NAMALWA (cell line): ENCODE measurements at places on chromosomes 4 and X.

DNA sequence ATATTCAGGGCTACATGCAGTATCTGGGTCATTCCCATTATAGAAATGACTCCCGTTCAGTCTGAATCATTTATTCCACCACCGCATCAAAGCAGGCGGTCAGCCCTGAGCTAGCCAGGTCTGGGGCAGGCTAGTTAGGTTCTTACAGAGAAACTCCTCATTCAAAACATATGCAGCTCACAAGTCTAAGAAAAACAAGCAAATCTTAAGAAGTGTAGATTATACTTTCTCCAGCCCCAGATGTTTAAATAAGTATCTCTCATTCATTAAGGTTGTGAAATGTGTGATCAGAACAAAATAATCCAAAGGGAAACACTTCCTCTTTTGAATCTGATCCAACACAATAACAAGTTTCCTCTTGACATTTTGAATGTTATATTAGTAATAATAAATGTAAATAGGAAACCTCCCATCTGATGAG is 441.9 kb downstream of the INPP4B start:
- no peak for DNase-seq

DNA sequence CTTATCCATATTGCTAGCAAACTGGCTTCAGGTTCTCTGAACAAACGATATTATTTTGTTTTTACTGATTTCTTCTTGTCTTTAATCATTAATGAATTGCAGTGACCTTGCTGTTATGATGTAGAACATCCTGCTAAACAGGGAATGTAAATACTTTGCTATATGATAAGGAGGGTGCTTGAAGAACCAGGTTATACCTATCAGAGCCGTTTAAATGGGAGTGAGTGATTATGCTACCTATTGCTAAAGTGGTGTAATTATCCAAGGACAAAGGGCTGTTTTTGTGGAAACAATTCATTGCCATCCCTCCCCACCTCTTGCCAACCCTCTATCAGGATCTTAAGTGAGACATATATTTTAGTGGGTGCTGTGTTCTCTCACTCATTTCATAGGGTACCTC is 788.9 kb downstream of the RPA4 start:
- no peak for DNase-seq

DNA sequence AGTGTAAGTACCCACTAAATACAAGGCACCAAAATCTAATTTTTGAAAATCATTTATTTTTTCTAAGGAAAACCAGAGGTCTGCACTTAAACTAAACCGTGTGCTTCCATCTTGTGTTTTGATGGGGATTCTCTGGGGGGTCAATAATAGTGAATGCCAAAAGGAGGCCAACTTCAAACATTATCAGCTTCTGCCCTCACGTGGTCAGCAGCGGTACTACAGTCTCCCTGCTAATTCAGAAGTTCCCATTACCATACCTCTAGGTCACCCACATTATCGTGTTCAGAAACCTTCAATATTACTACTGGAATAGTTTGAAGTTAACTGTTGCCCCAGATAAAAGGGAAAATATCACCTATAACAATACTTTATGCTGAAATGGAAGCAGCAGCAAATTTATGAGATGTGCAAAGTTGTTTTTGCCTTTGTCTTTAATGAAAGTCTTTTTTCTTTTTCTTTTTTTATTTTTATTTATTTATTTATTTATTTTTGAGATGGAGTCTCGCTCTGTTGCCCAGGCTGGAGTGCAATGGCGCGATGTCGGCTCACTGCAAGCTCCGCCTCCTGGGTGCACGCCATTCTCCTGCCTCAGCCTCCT is 17.3 kb downstream of the CTPS2 start:
- peak; percentile 70 for DNase-seq

DNA sequence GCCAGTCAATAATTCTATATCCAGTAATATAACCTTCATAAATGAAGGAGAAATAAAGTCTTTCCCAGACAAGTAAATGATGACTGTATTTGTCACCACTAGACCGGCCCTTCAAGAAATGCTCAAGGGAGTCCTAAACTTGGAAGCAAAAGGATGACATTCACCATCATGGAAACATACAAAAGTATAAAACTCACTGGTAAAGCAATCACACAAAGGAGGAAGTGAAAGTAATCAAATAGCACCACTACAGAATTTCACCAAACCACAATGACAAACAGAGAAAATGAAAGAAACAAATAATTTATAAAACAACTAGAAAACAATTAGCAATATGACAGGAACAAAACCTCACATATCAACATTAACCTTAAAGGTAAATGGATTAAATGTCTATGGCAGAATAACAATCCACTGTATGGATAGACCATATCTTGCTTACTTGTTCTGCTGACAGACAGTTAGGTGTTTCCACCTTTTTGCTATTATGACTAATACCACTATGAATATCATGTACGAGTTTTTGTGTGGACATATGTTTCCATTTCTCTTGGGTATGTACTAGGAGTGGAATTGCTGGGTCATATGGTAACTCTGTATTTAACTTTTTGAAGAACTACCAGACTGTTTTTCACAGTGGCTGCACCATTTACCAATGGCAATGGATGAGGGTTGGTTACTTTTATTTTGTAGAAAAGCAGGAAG is 44.9 kb downstream of the NAT8L start:
- peak; percentile 53 for DNase-seq

- peak; percentile 39 for DNase-seq
Measured at GRCh38 chrX:153598541-153599191, at the start of gene CCNQ. Gene CCNQ, minus strand, starts transcription at chrX:153599139. Its CDS starts 66 bp downstream, at chrX:153599073.

- no peak for DNase-seq
Measured at GRCh38 chrX:134171661-134172587, 65.1 kb upstream of the CCDC160 start.

GRCh38 chr4:170071196-170071595 is 18.6 kb downstream of the AADAT start:
- DNase-seq, result no peak

GRCh38 chr4:997375-998071 is 4.3 kb upstream of the SLC26A1 start:
- no peak for DNase-seq

DNA sequence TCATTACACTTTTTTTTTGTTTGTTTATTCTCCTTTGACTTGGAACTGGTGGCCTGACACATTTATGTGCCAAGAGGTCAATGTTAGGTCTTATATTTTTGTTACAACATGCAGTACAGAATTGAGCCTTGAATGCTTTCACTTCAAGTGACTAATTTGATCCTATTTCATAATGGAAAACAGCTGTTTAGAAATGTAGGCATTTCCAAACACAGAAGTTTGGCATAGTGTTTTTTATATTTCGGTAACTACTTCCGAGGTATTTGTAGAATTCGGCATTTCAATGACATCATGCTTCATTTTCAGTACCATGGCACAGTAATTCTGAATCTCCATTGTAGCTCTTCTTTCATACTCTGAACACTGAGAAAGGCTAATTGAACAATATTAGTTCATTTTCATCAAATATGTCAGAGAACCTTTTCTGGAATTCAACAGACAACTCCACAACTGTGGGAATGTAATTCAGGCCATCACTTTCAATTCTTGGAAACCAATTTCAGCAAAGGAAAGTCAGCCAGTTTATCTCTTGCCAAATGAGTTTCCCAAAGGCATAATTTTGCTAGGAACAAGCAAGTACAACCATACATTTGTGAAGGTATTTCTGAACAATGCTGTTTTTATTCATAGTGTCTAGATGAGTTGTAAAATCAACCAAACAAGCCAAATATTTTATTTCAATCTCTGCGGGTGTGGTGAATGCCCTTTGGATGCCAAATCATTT is 11.4 kb downstream of the FAM120C start:
- DNase-seq, result no peak

DNA sequence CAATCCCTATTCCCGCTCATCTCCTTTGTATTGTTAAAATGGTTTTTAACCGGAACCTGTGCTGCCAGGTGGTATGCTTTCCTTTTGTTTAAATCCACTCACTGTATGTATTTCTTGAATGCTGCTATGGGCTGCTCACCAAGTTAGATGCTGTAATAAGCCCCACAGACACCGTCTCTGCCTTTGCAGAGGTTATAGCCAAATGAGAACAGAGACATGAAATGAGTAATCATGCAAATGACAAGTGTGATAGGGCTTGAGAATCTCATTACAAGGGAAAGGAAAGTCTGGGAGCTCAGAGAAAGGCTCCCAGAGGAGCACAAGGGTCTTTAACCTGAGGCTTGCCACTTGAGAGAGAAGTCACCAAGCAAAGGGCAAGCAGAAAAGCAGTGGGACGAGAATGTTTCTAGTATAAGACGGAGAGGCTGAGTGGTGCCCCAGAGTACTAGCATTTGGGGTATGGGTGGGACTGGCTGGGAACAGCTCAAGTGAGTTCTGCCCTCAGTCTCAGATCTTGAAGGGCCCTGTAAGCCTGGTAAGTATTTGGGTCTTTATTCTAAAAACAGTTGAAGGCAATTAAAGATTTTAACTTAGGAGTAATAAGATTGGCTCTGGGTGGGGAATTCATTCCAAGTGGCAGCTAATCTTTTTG is 110.8 kb upstream of the H2AZ1 start:
- no peak for DNase-seq

GRCh38 chr4:123127875-123128274 is 205.5 kb upstream of the NUDT6 start:
- no peak for DNase-seq

- DNase-seq, result peak; percentile 48
Measured at GRCh38 chr4:139674875-139675550, 9.4 kb downstream of the MGST2 start.

- no peak for DNase-seq
Measured at GRCh38 chrX:124504111-124504983, 158.0 kb downstream of the SH2D1A start.

- no peak for DNase-seq
Measured at GRCh38 chr4:182875453-182876405, 41.5 kb downstream of the DCTD start.

DNA sequence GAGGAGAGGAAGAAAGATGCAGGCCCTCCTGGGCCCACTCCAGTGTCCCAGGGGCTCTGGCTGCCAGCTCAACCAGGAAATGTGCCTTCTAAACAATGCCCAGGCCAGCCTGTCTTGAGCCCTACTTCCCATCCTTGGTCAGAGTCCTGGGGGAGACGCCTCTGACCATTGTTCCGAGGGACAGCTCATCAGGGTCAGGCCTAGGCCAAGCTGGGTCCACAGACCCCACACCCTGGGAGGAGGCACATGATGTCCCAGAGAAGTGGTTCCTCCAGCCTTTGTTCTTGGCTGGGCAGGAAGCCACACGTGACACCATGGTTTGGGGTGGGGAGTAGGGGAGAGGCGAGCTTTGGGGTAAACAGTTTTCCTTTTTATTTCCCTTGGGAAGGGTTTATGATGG is 102.5 kb downstream of the EFNB1 start:
- DNase-seq, result no peak

GRCh38 chr4:13527981-13528820 is 16.1 kb downstream of the NKX3-2 start:
- peak; percentile 39 for DNase-seq

- no peak for DNase-seq
Measured at GRCh38 chr4:94525993-94526728, 74.4 kb downstream of the PDLIM5 start.

DNA sequence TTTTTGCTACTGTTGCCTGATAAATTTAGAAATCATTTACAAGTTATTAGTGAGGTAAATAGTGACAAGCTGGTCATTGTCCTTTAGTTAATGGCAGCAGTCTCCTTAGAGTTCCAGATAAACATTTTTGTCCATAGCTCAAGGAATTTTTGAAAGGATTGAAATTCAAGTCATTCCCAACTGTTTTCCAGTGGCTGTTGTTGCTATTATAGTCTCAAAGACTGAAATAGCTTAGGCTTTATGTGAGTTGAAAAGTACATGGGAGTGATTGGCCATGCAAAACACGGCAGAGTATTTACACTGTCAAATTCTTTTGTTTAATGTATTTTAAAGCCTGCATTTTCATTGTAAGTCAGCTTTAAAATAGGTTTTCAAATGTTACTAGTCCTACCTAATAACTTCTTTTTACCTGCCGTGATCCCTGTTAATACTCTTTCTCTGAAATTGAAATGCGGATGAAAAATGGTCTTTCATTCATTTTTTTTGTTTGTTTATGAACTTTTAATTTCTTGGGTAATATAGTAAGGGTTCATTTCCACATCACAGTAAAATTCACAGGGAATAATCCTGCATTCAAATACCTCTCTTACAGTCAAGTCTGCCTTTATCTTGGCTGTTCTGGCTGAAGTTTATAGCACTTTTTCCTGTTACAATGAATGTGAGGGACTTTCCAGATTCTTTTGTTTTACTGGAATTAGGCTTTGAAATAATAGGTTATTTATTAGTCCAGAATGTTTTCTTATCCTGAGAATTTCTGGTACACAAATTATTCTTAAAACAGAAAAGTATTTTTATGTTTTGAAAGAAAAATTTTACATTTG is 85.1 kb downstream of the PDLIM5 start:
- DNase-seq, result no peak

- no peak for DNase-seq
Measured at GRCh38 chrX:112545051-112545450, 134.7 kb downstream of the LHFPL1 start.
